Activated CD4-positive, alpha-beta T cell treated with anti-CD3 and anti-CD28 coated beads, Interleukin-10, Interleukin-2, amounts not matched to agents 100 ng/mL and 50 ng/mL, durations not matched to agents 16 hours and 8 hours (primary cell): ENCODE measurements at places on chromosomes 7 and 10.

DNA sequence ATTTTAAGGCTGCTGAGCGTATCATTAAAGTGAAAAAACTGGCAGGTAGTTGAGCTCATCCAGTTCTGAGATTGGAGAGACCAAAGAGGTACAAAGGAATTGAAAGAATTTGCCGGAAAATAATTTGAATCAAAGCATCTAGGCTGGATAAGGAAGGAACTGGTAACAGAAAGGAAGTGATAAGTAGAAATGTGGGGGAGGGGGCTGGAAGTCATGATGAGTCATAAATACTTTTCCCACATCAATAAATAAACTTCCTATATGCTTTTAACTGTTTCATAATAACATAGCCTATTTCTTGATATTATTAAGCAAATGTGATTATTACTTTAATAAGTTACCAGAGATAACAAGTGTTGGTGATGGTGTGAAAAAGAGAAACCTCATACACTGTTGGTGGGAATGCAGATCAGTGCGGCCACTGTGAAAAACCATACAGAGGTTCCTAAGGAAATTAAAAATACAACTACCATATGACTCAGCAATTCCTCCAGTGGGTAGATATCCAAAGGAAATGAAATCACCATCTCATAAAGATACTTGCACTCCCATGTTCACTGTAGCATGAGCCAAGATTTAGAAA lies 27.0 kb downstream of the ZNF438 start:
- peak; percentile 69 for DNase-seq

DNA sequence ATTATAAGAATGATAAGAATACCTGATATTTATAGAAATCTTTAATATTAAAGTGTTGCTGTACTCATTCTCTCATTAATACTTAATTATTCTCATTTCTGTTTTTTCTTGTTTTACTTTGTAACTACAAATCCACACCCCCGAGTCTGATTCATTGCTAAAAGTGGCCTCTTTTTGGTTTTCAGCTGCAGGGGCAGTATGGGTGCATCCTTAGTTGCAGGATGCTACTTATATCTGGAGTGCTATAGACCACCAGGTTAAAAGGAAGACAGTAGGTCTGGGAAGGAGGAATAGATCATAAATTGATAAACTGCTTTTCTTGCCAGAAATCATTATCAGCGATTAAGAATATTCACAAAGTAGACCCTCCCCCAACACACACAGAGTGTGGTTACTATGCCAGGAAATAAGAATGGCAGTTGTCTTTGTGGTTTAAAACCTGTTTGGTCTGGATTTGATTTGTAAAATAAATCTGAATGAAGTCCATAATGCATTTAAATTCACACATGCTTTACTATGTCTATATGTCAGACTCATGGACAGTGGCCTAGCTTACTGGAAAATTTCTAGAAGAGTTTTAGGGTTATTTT lies 96.5 kb downstream of the NRF1 start:
- peak; percentile 58 for DNase-seq

GRCh38 chr10:85284778-85285770 lies 956.7 kb downstream of the CCSER2 start:
- no peak for DNase-seq

DNA sequence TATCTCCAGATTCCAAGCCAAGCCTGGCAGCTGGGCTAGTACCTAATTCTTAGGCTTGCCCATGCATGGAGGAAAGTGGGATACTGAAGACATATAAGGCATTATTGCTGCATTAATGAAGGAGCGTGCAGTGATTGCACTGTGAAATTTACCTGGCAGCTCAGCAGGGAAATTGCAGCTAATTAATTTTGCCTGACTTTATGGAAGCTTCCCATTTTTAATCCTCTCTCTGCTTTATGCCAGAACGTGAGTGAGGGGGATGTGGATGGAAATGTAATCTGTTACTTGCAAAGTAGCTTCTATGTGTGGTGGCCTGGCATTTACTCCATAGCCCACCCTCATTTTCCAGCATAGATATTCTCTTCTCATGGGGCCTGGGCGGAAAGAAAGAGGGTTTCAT lies 134.9 kb downstream of the SH2D4B start:
- no peak for DNase-seq

DNA sequence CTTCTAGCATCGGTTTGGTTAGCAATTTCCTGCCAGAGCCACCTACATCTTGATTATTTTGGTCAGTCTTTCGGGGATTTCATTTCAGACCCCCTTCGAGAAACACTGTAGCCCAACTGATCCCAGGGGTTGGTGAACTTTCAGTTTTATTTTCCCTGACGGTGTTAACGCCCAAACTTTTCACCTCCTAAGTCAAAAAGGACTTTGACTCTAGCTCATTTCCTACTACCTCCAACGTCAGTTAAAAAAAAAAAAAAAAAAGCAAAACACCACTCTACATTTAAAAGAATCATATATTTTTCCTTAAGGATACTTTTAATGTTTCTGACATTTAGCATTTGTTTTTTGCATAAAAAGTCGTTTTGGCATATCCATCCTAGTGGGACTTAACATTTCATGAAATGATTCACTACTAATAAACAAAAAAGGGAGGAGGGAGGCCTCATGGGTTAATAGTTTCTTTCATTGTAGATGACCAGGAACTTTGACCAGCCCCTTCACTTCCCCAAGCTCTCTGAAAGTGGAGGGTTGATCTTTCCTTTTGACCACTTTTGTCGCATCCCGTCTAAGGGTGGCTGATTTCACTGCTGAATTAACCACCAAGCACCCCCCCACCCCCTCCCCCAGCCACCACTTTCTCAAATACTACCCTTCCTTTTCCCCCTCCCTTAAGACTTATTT lies 764 bp upstream of the TCF7L2 start:
- no peak for DNase-seq

GRCh38 chr10:114920459-114920858 lies 17.5 kb upstream of the TRUB1 start:
- DNase-seq, result no peak

DNA sequence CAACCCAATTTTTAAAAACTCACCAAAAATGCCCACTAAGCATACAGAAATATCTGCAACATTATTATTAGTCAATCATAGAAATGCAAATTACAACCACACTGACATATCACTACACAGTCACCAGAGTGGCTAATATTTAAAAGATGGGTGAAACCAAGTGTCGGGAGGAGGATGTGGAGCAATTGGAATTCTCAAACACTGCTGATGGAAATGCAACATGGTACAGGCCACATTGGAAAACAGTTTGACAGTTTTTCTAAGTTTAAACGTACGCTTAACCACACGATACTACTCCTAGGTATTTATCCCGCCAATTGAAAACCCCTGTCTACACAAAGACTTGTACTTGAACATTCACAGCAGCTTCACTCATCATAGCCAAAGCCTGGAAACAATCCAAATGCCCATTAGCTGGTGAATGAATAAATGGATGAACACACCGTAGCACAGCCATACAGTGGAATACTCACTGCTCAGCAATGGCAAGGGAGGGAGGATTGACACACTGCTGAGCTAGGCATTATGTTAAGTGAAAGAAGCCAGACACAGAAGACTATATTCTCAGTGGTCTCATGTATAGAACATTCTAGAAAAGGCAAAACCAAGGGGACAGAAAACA lies 16.3 kb downstream of the GCK start:
- no peak for DNase-seq

DNA sequence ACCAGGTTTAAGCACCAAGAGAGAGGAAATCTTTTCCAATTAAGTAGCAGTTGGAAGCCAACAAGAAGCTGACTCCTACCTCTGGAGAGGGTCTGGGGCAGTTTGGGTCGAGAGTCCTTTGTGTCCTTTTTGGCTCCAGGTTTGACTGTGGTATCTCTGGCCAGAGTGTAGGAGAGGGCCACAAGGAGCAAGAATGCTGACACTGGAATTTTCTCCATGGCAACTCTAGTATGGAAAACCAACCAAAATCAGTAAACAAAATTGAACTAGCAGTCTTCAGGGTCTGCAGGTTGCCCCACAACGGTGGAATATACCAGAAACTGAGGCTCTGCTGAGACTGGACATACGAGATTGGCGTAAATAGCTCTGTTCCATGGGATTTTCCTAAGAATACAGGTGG lies 3.2 kb downstream of the AGR2 start:
- no peak for DNase-seq

GRCh38 chr10:101260764-101261481 lies 31.7 kb upstream of the LBX1 start:
- no peak for DNase-seq

DNA sequence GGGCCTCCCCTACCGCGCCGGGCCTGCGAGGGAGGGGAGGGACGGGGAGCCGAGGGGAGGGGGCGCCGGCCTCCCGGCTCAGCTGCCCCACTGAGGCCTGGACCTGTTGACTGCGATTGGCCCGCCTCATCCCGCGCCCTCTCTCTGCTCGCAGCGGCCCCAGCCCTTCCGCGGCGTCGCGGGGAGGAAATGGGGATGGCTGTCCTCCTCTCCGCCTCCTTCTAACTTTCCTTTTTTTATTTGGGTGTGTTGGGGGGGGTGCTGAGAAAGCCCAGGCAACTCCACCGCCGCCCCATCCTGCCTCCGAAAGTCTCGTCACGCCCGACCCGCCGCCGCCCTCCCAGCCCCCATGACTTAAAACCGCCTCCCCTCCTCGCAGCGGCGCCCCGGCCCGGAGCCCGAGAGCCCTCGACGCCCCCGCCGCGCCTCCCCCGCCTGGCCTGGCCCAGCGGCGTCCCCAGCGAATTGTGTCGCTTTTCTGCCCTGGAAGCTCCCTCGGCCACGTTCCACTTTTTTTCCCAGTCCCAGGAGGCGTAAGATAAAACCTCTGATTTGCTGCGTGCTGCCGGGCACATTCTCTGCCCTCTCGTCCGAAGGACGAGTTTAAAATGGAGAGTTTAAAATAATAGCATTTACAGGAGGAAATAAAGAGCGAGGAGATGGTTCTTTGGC lies 842 bp upstream of the SKIDA1 start:
- peak; percentile 64 for DNase-seq

DNA sequence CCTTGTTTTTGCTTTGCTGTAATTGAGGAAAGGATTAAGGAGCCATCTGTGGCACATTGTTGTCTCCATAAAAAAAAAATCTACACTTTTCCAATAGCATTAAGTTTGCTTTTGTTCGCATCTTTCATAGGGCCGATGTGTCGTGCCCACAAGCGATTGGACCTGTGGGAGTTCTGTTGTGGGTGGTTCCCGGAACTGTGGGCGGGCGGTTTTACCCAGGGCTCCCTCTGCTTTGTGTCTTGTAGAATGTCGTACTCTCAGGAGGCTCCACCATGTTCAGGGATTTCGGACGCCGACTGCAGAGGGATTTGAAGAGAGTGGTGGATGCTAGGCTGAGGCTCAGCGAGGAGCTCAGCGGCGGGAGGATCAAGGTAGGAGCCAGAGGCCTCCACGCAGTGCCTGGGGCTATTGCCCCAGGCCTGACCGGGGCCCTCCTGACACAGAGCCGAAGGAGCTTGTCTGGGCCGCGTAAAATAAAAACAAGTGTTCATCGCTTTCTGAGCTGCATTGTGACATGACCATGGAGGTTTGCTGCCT lies 92.4 kb downstream of the ACTR3B start:
- DNase-seq, result no peak

GRCh38 chr7:12103948-12104347 lies 107.1 kb upstream of the TMEM106B start:
- no peak for DNase-seq

DNA sequence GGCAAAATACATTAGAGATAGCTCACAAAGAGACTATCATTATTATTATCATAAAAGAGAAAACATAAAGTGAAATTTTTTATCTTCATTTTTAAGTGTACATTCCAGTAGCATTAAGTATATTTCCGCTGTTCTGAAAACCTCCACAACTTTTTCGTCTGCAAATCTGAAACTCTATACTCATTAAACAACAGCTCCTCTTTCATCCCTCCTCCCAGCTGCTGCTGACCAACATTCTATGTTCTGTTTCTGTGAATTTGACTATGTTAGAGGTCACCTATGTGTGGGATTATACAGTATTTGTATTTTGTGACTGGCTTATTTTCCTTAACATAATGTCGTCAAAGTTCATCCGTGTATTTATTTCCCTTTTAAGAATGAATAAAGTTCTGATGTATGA lies 429.3 kb upstream of the TPK1 start:
- DNase-seq, result no peak

- DNase-seq, result no peak
Measured at GRCh38 chr10:101273330-101273729, 44.1 kb upstream of the LBX1 start.

- DNase-seq, result no peak
Measured at GRCh38 chr10:5951721-5952407, 25.5 kb downstream of the IL15RA start.

- DNase-seq, result no peak
Measured at GRCh38 chr10:33410860-33411234, 76.4 kb upstream of the NRP1 start.

- no peak for DNase-seq
Measured at GRCh38 chr10:116926426-116926825, 77.1 kb downstream of the ENO4 start.

DNA sequence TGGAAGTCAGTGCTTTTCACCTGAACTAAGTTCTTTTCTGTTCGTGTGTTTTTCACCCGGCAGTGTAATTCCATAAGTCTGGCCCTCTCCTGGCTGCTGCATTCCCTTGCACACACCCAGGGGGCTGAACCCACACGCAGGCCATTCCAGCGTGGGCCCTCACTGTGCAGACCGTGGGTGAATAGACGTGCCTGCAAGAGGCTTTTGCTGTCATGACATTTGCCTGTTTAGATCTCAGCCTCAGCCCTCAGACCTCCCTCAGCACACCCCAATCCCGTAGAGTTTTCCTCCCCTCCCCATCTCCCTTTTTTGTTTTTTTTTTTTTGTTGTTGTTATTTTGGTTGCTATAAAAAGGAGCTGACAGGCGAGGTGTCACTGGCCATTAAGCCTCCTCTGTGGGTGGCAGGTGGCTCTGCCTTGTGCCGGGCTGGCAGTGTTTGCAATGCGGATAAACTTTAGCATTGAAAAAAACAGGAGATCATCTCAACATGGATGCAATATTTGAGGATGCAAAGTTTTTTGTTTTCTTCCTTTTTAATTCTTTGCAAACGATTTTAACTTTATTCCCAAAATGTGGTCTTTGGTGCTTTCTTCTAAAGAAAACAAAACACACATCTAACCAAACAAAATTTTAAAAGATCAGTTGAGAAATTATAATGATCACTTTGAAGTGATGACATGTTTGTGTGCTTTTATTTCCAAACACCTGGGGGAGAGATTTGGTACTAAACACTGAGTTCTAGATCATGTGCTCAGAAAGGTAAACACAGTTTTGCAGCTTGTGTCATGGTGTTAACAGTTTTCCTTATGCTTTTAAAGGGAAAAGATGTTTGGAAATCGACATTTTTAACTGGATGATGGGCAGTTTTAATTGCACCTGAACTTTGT lies 58.8 kb downstream of the WDR37 start:
- DNase-seq, result no peak

- peak; percentile 23 for DNase-seq
Measured at GRCh38 chr7:21383227-21384220, 44.4 kb upstream of the SP4 start.
